ENCODE measurements at places on chromosomes 7 and 10. TPM values are rescaled to one million over a fixed set of nuclear protein-coding genes. Genes with fewer than 3 reads are reported as not detected.

DNA sequence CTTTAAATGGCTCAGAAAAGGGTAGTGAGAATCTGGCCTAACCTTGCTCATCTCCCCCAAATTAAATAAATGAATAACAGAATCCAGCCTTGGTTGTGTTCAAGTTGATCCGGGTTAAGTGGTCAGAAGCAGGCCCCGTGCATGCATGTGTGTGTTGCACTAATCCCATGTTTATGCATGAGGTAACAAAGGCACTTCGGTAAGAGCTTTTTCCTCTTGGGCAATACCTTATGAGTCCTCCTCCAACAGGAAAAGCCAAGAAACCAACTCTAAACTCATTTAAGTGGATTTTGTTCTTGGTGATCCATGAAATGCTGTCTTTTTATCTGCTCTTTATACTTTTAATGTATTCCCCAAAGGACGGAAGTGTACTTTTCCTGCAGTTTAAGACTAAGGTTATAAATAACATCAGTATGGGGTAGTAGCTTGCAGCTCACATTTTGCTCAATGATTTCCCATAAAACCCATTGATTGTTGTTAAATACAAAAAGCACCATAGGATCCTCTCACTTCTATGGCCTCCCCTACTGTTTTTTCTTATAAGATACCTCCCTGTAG lies 104.9 kb upstream of the YAE1 start:
- no peaks in the 10 kb centered on the region for H3K36me3 ChIP-seq
- no peak for DNase-seq
- no peak overlapping the region for H3K4me3 ChIP-seq
- no peak overlapping the region for H3K27ac ChIP-seq
- peaks cover 18% of the 10 kb centered on the region for H3K27me3 ChIP-seq
- peaks cover 15% of the 10 kb centered on the region for H3K4me1 ChIP-seq

ABCB4 gene
- total RNA-seq = not detected

- no peak for DNase-seq
- no peak overlapping the region for H3K27ac ChIP-seq
- no peak overlapping the region for H3K4me3 ChIP-seq
- H3K4me1 ChIP-seq = peaks cover 10% of the 10 kb centered on the region
- H3K27me3 ChIP-seq = no peaks in the 10 kb centered on the region
These were observed 17.4 kb downstream of the C7orf57 start for GRCh38 chr7:48052748-48053147.

GRCh38 chr7:44454348-44454747 lies 36.1 kb downstream of the NUDCD3 start:
- no peaks in the 10 kb centered on the region for H3K27me3 ChIP-seq
- H3K36me3 ChIP-seq = peaks cover 6% of the 10 kb centered on the region
- no peak overlapping the region for H3K27ac ChIP-seq
- no peak overlapping the region for H3K4me3 ChIP-seq
- peaks cover 4% of the 10 kb centered on the region for H3K4me1 ChIP-seq
- DNase-seq = no peak

DNA sequence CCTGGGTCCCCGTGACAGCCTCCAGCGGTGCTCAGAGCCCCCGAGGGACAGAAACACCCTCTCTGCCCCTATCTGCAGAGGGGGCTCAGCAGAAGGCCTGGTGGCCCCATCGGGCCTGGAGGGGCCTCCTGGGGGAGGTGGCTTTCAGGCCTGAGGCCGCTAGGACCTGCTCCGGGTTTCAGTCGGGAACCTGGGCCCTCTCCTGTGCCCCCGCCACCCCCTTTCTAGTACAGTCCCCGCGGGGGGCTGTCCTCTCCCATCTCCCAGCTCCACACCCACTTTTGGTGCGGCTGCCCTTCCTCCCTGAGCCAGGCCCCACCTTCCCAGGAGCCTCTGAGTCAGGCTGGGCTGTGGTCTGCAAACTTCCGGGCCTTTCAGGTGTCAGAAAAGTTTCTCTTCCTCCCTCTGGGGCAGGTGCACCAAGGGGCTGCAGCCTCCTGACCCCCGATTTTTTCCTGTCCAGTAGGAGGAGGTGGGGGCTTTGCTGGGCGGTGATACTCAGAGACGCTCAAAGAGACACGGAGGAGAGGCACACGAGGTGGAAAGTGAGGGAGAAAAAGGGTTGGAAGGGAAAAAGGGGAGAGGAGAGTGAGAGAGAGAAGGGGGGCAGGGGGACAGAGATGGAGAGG lies 692 bp downstream of the CARD11 start:
- H3K36me3 ChIP-seq = peaks cover 40% of the 10 kb centered on the region
- peak; percentile 81 for DNase-seq
- peak overlapping the region; percentile 86 for H3K4me3 ChIP-seq
- H3K27me3 ChIP-seq = no peaks in the 10 kb centered on the region
- H3K4me1 ChIP-seq = peaks cover 20% of the 10 kb centered on the region

DNA sequence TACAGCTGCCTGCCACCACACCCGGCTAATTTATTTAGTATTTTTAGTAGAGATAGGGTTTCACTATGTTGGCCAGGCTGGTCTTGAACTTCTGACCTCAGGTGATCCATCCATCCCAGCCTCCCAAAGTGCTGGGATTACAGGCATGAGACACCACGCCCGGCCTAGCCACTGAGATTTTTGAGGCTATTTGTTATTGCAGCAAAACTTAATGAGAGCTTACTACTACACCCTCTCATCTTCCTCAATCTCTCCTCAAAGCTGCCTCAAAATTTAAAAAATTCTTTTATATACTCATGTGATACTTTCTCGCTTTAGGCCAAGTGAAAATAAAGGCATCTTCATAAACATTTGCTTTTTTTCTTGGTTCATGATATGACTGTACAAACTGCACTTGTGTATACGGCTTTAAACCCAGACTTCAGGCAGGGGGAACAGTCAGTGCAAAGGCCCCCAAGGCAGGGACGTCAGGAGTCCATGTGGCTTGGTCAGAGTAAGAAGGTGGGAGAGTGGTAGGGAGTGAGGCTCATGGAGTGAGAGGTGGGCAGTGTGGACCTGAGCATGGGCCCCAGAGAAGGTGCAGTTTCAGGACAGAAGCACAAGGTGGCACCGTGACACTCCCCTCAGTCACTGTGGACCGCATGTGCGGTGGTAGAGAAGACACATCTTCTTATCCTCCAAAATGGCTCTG lies 55.5 kb downstream of the SYPL1 start:
- no peaks in the 10 kb centered on the region for H3K36me3 ChIP-seq
- peaks cover 26% of the 10 kb centered on the region for H3K27me3 ChIP-seq
- peak; percentile 73 for DNase-seq
- H3K4me3 ChIP-seq = no peak overlapping the region
- peaks cover 16% of the 10 kb centered on the region for H3K4me1 ChIP-seq

- no peaks in the 10 kb centered on the region for H3K4me1 ChIP-seq
- no peak overlapping the region for H3K4me3 ChIP-seq
- H3K27me3 ChIP-seq = peaks cover 39% of the 10 kb centered on the region
- no peaks in the 10 kb centered on the region for H3K36me3 ChIP-seq
- no peak for DNase-seq
These were observed 76.0 kb downstream of the LRMDA start for GRCh38 chr10:75507469-75507868.

SKIDA1 gene
- total RNA-seq = 0.40 TPM

GIMAP4 gene
- total RNA-seq = not detected

DNA sequence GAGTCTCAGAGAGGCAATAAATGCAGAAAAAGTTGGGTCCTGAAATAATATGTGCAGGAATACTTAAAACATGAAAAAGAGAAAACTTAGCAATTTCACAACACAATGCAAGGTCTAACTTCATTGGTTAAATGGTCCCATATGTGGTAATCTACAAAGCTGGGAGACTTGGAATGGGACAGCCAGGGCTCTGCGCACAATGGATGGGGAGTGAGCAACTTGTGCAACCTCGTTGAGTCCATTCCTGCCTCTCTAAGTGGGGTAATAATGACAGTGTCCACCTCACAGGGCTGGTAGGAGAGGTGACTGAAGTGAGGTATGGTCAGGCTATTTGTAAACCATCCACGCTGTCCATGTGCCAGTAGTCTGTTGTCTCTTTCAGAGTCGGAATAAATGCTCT lies 11.8 kb upstream of the EMX2 start:
- no peak overlapping the region for H3K27ac ChIP-seq
- no peak overlapping the region for H3K4me3 ChIP-seq
- H3K4me1 ChIP-seq = no peaks in the 10 kb centered on the region

GRCh38 chr10:499991-500390 lies 189.5 kb downstream of the DIP2C start:
- no peak overlapping the region for H3K27ac ChIP-seq
- H3K4me1 ChIP-seq = no peaks in the 10 kb centered on the region
- no peak for DNase-seq
- H3K36me3 ChIP-seq = peaks cover 3% of the 10 kb centered on the region
- no peak overlapping the region for H3K4me3 ChIP-seq

SRRM3 gene
- total RNA-seq = 0.21 TPM

CHAT gene
- total RNA-seq = not detected

DNA sequence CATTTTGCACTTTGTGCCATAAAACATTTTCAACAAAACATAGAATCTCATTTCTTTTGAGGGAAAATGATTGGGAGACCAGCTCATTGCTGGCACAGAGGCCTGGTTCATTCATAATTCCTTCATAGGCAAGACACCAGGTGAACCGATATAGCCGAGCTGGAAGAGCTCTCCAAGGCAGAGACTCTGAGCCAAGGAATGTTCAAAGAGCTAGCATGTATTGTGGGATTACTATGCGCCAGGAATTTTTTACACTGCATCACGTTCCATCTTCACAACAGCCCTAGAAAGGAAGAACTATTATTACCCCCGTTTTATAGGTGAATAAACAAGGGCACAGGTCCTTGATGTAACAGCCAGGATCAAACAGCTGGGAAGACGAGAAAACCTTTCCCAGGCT lies 2.1 kb upstream of the IL6 start:
- H3K27ac ChIP-seq = no peak overlapping the region
- no peaks in the 10 kb centered on the region for H3K27me3 ChIP-seq
- DNase-seq = no peak
- no peak overlapping the region for H3K4me3 ChIP-seq
- H3K36me3 ChIP-seq = peaks cover 22% of the 10 kb centered on the region
- H3K4me1 ChIP-seq = peaks cover 54% of the 10 kb centered on the region

- no peaks in the 10 kb centered on the region for H3K36me3 ChIP-seq
- peaks cover 17% of the 10 kb centered on the region for H3K4me1 ChIP-seq
- no peak overlapping the region for H3K4me3 ChIP-seq
- H3K27me3 ChIP-seq = peaks cover 55% of the 10 kb centered on the region
- no peak for DNase-seq
These were observed 8.0 kb downstream of the VENTX start for GRCh38 chr10:133245439-133246235.

PKD1L1 gene
- total RNA-seq = 0.49 TPM

DNA sequence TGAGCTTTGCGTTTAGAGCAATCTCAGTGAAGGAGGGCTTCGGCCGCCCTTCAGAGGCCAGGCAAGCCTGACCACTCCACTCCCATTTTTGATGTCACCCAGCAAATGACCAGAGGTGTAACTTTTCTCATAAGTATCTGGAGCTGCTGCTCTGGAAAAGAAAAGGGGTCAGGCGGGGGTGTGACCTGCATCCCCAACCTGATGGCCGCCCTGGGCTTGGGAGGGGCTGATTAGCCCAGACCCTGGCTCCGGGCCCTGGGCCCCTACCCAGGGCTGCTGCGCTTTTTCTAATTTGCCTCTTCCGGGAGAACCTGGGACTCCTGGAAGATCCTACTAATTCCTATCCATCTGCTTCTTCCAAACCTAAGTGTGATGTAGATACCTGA lies 9.6 kb upstream of the EBF3 start:
- no peak overlapping the region for H3K4me3 ChIP-seq
- H3K36me3 ChIP-seq = no peaks in the 10 kb centered on the region
- H3K4me1 ChIP-seq = no peaks in the 10 kb centered on the region
- DNase-seq = no peak

All from Calu3 (cell line).